ENCODE measurements at places on chromosomes 4 and X.

- DNase-seq, result no peak
Measured at GRCh38 chr4:102717448-102718092, 43.2 kb downstream of the MANBA start.

DNA sequence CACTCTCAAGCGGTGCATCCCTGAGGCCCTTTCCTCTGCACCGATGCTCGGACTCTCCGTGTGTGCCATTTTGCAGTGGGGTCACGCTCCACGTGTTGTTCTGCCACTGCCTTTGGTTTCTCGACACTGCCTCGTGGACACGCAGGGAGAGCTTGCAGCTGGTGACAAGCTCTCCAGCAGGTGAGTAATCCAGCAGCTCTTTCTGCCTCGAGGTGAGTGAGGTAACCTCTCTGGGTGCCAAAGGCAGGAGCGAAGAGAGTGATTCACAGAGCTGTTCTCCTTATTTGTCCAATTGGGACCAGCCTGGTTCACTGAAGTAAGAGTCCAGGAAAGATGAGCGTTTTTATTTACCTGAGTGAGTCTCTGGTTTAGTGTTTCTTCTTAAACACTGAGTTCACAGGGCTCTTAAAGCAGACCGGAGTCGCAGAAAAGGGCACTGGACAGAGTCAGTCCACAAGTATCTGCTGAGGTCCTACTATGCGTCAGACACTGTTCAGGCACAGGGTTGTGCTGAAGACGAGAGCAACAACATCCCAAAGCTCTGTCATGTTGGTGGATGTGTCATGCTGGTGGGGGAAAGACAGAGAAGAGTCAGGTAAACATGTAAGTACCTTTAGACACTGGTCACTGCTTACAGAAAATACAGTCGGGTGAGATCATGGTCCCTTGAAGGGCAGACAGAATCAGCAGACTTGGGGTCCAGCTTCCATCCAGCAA lies 61.8 kb downstream of the FHDC1 start:
- DNase-seq, result no peak

DNA sequence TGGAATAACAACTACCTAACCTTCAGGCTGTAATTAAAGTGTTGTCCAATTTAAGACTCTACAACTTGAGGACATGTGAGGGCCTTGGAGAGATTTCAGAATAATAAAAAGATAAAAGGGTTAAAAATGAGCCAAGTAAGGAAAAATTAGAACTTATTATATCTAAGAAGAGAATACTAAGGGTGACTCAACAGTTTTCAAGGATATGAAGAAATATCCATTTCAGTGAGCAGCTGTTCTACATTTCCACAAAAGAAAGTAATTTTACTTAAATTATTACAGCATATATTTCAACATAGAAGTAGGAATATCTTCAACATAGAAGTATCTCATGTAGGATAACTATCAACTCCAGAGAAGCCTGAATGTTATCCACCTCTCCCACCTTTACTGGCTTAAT lies 11.3 kb downstream of the SNX12 start:
- DNase-seq, result no peak

DNA sequence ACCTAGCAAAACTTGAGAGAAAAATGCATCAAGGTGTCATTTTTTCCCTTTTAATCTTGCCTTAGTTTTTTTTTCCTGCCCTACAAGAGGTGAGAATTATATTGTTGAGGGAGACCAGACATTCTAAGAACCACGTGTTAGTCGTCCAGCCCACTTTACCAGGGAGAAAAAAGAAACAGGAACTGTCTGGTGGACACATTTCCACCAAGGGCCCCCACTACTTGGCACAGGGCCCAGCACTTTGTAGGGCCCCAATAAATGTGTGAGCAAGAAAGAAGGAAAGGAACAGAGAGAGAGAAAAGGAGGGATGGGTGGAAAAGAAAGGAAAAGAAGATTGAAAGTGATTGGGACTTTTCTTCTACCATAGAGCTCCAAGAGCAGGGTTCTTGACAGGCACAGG lies 3.9 kb upstream of the EGFL6 start:
- no peak for DNase-seq

DNA sequence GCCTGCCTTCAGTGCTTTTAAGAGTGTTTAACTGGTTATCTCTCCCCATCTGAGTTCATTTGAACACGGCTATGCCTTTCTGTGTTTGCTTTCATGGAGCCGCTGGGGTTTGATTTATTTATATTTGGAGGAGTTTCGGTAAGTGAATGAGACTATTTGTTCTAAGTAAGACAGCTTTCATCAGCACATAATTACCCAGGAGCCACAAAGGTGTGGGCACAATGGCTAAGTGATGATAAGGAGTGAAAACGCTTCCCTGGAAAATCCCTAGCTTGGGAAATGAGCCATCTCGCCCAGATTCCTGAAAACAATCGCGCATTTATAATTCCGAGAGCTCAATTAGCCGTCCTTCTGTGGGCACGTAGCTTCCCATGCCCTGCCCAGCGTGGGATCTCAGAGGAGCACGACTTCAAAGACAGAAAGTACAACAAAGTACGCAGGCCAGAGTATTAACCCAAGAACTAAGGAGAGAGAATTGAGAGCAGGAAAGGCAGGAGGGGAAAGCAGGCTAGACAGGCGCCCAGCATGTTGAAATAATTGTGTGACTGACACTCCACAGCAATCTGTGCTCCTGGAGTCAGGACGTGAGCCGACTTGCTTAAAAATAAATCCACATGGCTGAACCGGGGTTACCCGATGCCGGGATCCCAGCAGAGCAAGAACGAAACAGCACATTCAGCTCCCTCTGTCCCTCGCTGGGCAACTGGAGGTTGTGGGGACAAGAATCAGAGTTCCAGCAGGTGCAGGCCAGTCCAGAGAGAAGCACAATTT lies 99.0 kb downstream of the DHRSX start:
- no peak for DNase-seq

GRCh38 chr4:102675141-102675540 lies 85.6 kb downstream of the MANBA start:
- no peak for DNase-seq

GRCh38 chrX:101429934-101430333 lies 21.9 kb downstream of the HNRNPH2 start:
- no peak for DNase-seq

DNA sequence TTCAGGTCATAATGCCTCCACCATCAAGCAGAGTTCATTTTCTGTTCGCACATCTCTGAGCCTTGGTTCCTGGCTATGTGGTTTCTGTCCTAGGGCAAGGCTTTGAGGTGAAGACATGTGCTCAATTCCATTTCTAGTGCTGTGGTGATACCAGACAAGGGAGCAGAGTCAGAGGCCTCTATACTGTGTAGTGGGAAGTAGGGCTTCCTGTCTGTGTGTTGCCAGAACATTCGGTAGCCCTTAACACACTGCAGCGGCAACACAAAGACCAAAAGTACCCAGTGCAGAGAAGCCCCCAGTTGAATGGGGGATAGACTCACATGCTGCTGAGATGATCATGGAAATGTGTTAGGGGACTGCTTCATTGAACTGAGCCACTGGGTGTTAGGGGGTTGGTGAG lies 56.4 kb downstream of the STARD8 start:
- DNase-seq, result no peak

GRCh38 chr4:47662975-47663374 lies 174.9 kb downstream of the CORIN start:
- no peak for DNase-seq

DNA sequence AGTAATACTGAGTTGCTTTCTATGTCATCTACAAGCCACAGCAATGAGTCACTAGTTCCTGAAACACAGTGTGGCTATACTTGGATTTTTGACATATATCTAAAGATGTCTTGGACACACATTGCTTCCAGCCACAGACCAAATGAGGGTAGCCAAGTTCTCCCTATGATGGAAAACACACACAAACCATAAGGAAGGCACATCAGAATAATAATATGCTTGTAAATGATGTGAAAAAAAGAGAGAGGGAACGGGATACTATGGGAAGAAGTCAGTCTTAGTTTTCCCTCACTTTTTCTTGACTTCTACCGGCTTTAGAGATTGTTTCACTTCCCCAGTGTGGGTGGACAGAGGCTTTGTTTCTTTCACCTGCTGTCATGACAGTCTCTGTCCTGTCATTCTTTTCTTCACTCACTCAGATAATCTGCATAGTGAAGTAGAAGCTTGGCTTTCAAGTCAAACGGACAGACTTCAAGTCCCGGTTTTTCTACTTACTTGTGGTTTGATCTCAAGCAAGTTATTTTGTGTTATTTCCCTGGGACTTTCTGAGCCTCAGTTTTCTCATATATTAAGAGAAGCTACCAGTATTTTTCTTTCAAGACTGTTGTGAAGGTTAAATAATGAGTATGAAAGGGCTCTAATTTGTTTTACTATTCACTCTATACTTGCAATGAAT lies 34.7 kb downstream of the P2RY10 start:
- DNase-seq, result no peak

DNA sequence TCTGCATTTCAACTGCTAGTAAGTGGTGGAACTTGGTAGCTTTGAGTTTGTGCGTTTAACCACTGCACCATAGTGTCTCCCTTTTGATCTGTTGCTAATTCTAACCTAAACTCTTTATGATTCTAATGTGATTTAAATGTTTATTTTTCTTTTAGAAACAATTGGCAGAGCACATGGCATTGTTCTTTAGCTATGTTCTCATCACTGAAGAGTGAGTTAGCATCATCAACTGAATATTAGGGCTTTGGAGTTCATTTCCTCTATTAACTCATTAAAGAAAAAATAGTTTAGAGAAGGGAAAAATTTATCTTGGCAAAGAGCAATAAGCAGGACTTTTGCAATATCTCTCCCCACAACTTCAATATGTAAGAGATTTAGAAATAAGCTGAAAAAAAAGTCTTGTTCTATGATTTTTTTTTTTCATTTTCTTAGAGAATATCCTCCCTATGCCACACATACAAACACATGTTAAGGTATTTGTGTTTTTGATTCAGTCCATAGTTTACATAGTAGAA lies 25.7 kb downstream of the CPEB2 start:
- no peak for DNase-seq

- no peak for DNase-seq
Measured at GRCh38 chr4:77007358-77008230, 58.0 kb downstream of the SEPTIN11 start.

GRCh38 chrX:67351411-67351810 lies 192.4 kb upstream of the AR start:
- DNase-seq, result no peak

DNA sequence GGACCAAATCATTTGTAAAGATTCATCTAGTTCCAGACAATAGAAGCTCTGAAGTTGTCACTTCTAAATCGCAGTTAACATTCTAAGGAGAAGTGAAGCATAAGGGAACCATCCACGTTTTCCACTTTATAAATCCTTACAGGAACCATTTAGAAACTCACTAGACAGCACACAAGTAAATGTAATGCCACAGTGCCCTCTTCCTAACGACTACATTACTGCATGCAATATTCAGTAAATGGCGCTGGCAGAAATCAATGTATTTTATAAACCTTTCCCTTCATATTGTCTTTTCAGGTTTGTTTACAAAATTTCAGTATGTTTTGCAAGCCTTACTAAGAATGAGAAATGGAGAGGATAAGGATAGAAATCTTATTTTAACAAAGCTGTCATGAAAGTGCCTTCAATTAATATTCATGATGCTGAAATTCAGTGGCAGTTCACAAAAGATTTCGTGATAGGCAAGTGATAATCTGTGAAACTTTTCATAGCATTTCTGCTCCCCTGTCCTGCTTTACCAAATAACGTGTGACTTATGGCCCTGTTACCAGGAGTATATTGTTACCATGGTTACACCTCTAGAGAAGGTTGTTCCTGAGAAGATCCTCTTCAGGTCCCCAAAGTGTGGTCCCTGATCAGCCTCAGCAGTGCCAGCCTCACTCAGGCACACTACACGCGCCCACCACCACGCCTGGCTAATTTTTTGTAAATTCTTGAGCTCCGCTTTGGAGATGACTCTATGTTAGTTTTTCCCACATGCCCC lies 54.2 kb downstream of the TMA16 start:
- DNase-seq, result no peak

DNA sequence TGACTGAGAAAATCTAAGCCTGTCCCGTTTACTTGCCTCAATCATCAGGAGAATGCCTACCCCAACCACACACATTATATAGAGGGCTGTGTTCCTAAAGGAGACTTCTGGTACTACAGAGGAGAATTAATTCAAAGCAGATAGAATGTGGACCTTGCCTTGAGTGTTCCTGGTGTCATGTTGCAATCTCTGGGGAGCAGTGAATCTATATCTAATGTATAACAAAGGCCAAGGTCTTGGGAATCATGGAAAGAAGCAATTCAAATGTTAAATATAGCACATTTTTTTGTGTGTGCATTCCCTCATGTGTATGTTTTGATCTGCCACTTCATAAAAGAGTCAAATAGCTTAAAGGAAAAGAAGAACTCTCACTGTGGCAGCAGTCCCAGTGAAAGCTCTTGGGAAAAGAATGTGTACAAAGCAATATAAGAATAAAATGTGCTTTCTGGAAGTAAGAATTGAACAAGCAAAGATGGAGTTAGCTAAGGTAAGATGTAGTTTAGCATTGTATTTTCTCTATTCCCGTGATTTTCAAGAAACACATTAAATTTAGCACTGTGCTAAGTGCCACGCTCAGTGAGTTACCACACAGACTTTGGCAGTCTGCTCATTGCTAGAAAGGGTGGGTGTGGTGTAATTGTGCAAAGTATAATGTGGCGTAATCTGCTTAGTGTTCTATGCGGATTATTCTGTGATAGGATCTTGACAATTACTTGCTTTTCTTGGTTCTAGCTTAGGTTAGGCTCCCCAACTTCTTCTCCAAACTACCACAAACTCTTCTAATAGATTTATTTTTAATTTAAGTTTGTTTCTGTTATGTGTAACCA lies 13.7 kb downstream of the ADH6 start:
- DNase-seq, result no peak

GRCh38 chrX:106626789-106627188 lies 15.0 kb downstream of the RADX start:
- no peak for DNase-seq

DNA sequence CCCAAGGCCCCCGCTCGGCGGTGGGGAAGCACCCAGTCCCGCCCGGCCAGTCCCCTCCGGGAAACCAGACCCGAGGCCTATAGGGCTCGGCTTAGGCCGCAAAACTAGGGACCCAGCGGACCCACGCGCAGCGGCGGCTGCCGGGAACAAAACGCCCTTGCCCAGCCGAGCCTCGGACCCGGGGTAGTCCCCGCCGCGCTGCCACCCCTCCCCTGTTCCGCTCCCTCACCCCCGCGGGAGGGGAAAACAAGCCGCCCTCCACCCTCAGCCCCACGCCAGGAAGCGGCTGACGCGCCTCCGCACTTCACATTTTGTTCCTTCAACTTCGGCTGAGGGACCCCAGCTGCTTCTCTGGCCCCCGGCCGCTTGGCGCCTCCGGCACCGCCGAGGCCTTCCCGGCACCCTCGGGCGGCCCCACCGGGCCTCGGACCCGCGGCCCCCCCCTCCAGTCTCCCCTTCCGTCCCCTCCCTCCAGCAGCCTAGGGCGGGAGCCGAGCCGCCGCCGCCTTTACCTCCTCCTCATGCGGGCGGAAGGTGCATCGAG lies 694 bp downstream of the PDS5A start:
- no peak for DNase-seq

Measured in hippocampal formation (tissue), 2 donors.